ENCODE measurements at places on chromosomes 12 and 14.

DNA sequence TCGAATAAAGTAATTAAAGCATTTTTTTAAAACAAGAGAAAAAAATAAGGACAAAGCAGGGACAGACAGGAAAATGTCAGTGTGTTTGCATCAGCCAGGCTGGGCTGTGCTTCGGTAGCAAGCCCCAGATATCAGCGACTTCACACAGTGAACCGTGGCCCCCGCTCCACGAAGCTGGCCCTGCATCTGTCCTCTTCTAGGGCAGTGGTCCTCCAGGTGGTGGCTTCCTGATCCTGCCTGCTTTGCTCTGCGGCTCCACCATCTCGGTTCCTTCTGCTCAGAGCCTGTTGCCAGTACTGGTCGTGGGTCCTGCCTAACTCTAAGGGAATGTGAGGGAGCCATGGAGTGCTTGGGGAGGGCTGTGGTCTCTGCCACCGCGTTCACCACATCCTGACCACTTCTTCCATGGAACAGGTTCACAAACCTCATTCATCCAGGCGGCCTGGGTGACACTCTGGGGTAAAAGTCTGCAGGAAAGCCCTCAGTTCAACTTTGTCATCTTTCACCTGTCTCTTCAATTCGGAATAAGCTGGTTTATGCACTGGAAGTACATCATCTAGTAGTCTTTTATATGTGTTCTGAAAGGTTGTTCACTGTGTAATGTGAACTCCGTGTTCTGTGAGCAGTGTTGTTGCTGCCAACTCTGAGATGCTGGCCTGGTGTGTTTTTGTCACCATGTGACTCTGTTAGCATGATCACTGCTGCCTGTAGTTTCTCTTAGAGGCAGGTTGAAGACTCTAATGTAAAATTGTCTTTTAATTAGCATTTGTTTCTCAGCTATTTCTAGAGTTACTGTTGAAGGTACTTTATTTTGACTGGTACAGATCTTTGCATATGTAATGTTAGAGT lies 47.9 kb downstream of the ANKRD9 start:
- DNase-seq: no peak

GRCh38 chr12:42923583-42923982 lies 334.0 kb upstream of the PRICKLE1 start:
- no peak for DNase-seq

GRCh38 chr14:64407329-64407728 lies 19.2 kb downstream of the MTHFD1 start:
- no peak for DNase-seq

DNA sequence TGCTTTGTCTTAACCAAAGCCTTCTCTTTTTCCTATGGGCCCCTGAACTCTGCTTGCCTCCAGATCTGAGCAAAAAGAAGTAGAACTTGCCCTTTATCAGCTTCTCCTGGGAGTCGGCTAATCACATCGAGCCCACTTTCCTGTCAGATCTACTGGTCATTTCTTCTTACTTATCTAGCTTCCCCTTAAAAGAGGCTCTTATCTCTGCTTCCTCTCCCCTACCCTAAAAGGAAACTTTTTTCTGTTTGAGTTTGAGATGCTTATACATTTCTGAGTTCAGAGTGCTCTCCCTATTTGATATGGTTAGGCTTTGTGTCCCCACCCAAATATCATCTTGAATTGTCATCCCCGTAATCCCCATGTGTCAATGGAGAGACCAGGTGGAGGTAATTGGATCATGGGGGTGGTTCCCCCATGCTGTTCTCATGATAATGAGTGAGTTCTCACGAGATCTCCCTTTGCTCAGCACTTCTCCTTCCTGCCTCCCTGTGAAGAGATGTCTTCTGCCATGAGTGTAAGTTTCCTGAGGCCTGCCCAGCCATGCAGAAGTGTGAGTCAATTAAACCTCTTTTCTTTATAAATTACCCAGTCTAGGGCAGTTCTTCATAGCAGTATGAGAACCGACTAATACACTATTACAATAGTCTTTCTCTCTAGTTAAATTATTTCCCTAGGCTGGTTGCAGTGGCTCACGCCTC lies 114.7 kb upstream of the AMN1 start:
- DNase-seq: no peak

- no peak for DNase-seq
These were observed 52.3 kb downstream of the E2F7 start for GRCh38 chr12:77013091-77013490.

DNA sequence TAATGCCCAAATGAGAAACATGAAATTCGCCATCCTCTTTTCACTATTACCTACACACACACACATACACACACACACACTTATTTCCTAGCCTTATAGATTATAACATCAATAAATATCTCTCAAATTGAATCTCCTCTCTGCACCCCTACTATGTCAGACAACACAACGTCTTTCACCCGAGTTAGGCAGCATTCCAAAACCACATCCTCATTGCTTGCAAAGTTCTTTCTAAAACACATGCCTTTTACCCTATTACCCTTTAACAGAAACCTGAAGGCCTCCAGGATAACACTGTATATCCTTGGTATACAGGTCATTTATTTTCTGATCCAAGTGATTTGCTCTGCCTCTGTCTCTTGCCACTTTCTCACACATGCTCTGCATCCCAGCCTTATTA lies 56.3 kb downstream of the KCNH5 start:
- DNase-seq: no peak

DNA sequence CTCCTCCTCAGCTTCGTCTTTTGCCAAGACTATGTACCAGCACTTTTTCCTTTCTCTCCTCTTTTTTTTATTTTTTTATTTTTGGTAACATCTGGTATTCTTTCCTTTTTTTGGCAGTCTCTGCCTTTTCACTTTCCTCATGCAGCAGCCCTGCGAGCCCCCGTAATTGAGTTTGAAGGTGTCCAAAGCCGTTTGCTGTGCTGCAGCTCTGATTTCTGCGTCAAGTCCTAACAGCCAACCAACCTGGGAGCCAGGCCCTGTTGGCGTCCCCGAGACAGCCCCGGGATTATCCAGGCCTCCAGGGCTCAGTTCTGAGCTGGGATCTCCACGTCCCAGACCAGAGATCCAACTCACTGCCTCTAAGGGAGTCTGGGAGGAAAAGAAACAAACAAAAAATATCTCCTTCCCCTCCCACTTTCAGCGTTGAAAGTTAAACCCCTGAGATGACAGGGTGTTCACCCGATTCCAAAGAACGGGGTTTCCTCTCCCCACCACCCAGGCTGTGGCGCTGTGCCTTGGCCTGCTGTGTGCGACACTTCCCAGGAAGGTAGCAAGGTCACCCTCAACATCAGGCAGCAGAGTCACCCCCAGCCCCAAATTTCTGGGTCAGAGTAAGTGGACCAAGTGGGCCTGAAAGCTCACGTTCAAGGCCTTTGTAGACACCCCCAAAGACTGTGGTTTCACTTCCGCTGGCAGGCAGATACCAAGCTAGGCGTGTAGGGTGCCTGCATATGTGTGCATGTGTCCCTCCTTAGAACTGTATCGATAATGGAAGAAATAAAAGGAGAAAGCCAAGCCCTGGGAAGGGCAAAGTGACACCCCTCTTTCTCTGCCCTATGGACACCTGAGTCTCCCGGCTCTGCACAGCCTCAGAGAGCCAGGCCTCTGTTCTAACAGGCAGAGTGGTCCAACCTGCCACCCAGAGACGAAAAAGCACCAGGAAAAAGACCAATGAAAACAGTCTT lies 11.1 kb downstream of the BCL11B start:
- peak; percentile 87 for DNase-seq

GRCh38 chr12:15278816-15279658 lies 43.3 kb upstream of the PTPRO start:
- peak; percentile 21 for DNase-seq

- no peak for DNase-seq
These were observed 102.2 kb downstream of the TMX1 start for GRCh38 chr14:51342226-51342625.

GRCh38 chr12:95641299-95641952 lies 90.2 kb upstream of the USP44 start:
- DNase-seq: no peak

DNA sequence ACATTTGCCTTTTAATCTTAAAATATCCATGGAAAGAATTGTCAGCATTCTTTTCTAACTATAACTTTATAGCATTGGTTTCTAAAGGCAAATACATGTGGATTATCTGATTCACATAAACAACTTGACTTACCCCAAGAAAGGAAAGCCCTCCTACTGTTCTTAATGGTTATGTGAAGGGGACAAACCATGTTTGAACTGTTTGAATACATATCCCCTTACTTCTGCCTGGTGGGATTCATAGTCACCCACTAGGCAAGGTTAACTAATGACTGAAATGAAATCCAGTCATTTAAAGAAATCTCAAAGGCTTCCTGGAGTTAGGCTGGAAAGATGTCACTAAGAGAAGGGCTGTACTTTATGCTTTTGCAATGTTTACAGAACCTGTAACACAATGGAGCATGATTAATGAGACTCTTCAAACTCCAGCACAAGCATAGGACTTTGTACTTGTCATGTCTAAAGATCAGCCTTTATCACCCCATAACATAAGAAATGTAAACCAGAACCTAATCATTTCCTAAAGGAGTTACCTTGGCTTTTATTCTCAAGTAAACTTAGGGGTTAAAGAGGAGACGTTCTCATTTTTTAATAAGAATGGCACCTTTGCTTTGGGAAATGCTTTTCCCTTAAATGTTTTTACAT lies 10.2 kb upstream of the FLRT2 start:
- no peak for DNase-seq

GRCh38 chr14:84770030-84770429 lies 759.9 kb upstream of the FLRT2 start:
- DNase-seq: no peak

DNA sequence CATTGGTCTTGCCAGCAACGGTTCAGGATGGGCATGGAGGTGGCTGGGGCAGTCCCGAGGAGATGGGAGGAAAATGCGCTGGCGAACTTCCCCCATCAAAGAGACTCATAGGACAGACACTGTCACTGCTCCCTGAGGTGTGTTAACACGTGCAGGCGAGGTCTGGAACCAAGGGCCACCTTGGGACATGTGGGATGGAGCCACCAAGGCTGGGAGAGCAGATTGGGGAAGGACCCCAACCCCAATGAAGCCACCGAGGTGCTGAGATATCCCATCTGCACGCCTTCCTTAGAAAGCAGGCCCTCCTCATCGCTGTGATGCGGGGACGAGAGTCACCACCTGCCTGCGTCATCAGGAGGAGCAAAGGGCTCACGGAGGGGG lies 16.9 kb upstream of the BEGAIN start:
- no peak for DNase-seq

GRCh38 chr14:52069307-52070050 lies 620 bp upstream of the NID2 start:
- DNase-seq: peak; percentile 32

GRCh38 chr12:39595928-39596327 lies 23.7 kb downstream of the ABCD2 start:
- no peak for DNase-seq

DNA sequence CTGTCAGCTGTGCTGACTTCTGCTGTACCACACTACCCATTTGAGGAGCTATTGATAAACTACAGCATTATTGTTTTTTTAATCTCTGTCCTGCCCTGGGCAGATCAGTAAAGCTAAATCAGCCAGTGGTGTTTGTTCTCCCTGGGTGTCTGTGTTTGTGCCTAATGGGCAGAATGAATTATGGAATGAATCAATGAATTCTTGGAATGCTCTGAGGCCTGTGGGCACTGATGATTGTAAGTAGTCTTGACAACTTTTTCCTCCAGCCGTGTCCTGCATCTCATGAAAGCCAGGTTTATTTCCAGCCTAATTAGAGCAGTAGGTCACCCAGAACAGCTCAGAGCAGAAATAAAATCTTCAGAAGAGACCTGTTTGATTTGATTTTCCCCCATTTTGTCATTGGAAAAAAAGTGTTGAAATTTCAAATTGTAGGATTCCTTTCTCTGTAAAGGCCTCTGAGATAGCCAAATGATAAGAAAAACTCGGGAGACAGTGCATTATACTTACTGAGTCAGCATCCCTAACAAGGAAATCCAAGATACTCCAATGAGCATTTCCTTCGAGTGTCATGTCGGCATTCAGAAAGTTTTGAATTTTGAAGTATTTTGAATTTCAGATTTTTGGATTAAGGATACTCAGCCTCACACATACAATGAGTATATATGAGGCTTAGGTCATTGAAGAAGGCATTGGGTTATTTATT lies 19.4 kb upstream of the EVL start:
- DNase-seq: no peak

- DNase-seq: no peak
These were observed 219.3 kb downstream of the CRADD start for GRCh38 chr12:93896427-93896826.

DNA sequence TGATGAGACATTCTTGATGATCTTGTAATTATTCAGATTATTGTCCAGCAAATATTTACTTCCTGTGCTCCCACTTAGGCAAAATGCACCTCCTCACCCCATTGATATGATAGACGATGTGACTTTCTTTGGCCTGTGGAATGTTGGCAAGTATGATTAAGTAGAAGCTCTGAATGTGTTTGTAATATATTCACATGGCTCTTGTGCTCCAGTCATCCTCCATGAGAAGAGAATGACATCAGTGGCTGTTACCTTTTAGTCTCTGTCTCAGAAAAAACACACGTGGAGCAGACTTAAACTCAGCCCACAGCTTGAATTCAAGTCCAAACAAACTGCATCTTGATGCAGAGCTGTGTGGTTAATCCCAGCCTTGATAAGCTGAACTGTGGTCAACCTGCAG lies 984.3 kb upstream of the FBXO33 start:
- no peak for DNase-seq

- DNase-seq: no peak
These were observed 78.0 kb upstream of the IFNG-AS1 start for GRCh38 chr12:67911275-67911600.

- DNase-seq: no peak
These were observed 74.1 kb upstream of the KRAS start for GRCh38 chr12:25324861-25325260.

GRCh38 chr14:29558516-29558915 lies 369.1 kb downstream of the PRKD1 start:
- DNase-seq: no peak

DNA sequence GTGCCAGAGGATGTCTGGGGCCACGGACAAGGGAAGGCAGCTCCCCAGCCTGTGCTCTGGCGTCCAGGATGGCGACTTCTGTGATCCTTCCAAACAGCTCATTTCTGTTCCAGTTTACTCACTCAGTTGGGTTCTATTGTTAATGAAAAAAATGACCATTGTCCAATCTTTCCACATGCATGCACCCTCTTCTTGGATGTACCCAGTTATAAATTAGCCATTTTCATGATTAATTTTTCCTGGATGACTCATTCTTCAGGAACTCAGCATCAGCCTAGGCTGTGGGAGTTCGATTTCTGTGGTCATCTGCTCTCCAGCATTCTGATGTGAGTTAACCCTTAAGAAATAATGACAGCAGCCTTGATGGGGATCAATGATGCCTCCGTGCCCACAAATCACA lies 926.8 kb downstream of the BCL11B start:
- no peak for DNase-seq

- DNase-seq: no peak
These were observed 28.0 kb upstream of the SLC38A1 start for GRCh38 chr12:46296822-46297221.

GRCh38 chr12:65643595-65644386 lies 180.5 kb upstream of the HMGA2 start:
- no peak for DNase-seq

GRCh38 chr14:20630340-20631022 lies 11.0 kb downstream of the OR6S1 start:
- DNase-seq: peak; percentile 68

- DNase-seq: no peak
These were observed 17.3 kb upstream of the ABHD12B start for GRCh38 chr14:50854521-50854920.

GRCh38 chr14:30974628-30975027 lies 50.8 kb upstream of the AP4S1 start:
- no peak for DNase-seq
